ENCODE measurements at places on chromosomes 11 and 22.

GRCh38 chr11:108915666-108916065 is 250.8 kb downstream of the DDX10 start:
- no peak for DNase-seq

DNA sequence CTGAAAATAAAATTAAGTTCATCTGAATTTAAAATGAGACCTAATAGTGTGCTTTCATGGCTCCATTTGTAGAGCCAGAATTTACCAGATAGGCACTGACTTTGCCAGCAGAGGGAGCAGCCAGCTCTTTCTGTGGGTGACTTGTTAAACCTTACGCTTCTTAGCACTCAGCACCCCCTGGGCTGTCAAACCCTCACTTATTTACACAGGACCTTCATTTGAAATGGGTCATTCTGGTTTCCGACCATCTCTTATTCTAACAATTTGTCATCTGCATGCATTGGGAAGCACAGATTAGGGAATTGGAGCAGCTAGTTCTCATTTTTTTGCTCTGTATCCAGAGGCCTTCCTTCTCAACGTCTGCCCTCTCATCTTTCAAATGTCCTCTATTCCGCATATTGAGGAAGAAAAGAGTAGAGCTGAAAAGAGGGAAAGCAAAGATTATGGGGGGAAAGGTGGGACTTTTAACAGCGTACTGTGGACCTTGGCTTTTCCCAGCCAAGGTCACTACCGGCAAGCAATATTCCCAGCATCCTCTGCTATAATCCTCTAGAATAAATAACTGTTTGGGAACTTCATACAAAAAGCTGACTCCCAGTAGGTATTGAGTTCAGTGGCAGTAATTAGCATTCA is 3.1 kb downstream of the ASRGL1 start:
- no peak for DNase-seq

DNA sequence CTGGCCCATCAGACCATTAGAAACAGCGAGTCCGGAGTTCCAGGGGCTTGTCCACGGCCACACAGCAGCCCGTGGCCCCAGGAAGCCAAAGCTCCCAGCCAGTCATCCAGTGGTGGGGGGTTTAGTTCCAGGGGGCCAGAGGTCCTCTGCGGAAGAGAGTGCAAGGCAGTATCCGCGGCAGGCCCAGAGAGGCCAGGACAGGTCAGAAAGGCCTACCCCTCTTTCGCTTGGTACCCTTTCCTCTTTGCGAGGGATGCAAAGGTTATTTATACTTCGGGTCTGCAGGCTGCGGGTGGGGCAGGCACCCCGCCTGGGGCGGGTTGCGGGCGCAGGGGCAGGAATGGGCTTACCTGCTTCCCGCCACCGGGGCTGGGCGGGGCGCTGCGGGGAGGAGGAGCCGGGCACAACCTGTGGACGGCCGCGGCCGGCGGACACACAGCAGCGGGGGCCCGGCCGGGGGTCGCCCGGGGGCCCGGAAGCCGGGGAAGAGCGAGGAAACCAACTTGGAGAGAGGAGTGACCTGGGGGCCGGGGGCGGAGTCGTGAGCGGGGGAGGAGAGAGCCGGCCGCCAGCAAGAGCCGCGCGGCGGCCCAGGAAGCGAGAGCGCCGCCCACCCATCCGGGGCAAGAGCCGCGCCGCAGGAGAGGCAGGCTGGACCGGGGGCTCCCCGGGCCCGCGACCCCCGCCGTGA is at the start of gene SH3BP1:
Gene SH3BP1, plus strand, starts transcription at position 600 of the 691 bp plus-strand sequence. CDS start 119 bp downstream, outside the sequence.
- DNase-seq: no peak

DNA sequence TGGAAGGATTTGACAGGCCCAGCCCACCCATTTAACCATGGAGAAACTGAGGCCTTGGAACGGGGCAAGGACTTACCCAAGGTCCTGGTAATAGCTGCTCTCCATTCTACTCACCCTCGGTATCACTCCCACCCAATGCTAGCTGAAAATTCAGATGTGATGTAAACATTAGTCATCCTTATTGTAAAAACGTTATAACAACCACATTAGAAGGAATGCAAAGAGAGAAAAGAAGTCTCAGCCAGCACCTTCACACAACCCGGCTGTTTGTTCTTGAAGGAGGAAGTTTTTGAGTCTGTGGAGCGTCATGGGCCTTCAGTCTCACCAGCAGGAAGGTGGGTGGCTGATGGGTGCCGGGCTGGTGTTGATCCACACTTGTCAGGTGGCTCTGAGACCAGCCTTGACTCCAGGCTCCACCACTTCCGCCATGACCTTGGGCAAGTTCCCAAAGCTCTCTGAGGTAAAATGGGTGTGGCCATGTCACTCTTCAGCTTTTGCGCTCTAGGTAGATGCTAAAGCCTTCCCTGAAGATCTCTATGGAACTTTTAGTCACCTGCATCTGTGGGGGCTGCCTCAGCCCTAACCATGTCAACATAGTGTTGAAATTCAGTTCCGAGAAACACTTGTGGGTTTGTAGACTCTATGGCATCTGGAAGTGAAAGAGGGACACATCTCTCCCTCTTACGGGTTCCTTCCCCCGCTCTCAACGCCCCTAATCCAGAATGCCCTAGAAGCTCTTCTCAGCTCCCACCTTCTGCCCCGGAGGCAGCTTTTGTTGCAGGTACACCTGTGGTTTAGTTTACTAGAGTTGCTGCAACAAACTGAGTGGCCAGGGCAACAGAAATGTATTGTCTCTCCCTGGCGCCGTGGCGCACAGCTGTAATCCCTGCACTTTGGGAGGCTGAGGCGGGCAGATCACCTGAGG is 14.8 kb downstream of the CD6 start:
- no peak for DNase-seq

- DNase-seq: no peak
Measured at GRCh38 chr11:85279267-85279666, 347.9 kb downstream of the DLG2 start.

- no peak for DNase-seq
Measured at GRCh38 chr22:31425331-31426050, 26.1 kb downstream of the DRG1 start.

DNA sequence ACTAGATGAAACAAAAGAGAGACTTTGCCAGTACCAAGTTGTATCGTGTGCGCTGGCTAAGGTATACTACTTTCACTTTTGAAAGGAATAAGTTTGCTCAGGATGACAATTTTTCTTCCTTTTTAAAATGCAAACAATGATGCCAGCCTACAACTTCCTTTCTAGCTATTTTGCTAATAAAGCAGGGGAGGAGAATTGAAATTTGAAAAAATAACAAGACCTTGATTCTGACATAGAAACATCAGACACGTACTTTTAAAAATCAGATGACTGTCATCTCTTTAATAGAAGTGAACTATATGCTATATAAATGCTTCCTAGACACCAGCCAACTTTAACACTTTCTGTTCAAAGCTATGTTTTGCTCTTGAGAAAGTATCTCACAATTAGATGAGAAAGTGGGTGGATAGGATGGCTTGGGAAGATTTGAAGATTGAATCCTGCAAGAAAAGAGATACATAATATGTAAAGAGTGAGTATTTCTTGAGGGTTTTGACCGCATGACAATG is 41.7 kb upstream of the BLID start:
- DNase-seq: peak; percentile 63

GRCh38 chr11:68461575-68461917 is 994 bp downstream of the PPP6R3 start:
- no peak for DNase-seq

- DNase-seq: no peak
Measured at GRCh38 chr11:44622721-44623258, 57.3 kb downstream of the CD82 start.

GRCh38 chr22:44738347-44738715 is 14.0 kb upstream of the ARHGAP8 start:
- no peak for DNase-seq

GRCh38 chr11:26571861-26572654 is at the start of gene MUC15:
Gene MUC15, minus strand, starts transcription at chr11:26572263. Its CDS starts 5,169 bp downstream, at chr11:26567094.
- no peak for DNase-seq

GRCh38 chr22:36541831-36542411 is 13.0 kb upstream of the EIF3D start:
- no peak for DNase-seq

DNA sequence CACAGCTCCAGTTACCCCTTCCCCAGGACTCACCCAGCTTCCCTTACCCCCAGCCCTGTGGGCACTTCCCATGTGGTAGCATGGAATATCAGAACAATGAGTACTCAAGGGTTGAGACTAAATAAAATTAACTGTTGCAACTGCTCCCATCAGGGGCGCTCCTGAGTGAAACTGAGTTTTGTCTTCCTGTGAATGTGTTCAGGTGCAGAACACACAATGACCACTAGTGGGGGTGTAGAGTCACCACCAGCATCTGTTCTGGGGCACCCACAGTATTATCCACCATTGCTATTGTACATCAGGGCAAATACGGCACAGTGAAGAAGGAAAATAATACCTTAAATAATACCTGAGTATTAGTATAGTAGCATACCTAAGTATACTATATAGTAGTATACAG is 689.7 kb downstream of the TBC1D22A start:
- no peak for DNase-seq

- DNase-seq: no peak
Measured at GRCh38 chr11:64586366-64586765, 4.7 kb upstream of the SLC22A12 start.

DNA sequence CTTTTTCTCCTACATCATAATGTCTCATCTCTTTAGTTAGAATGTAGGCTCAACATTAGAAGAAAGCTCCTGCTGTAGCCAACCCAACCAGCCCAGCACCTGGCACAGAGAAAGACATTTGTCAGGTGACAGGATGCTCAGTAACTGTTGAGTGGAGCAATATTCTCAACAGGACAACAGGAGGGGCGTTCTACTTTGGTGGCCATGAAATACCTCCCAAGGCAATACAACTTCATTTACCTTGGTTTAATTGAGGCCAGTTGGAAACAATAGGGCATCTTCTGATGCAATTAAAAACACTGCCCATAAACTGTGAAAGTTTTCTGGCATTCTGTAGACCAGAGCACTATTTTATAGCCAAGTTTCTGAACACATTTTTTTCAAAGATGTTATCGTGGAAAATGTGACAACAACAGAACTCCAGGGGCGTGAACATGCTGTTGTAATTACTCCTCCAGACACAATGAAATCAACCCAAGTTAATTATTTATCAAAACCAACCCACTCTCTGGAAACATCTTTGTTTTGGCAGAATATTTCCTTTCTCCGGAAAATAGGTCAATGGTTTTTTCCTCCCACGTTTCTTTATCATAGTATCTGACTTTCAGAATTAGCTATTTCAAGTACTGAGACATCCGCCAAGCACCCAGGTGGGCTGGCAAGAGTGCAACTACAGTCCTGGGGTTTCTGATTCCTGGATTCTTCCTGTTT is 538.1 kb downstream of the SOX6 start:
- DNase-seq: no peak

DNA sequence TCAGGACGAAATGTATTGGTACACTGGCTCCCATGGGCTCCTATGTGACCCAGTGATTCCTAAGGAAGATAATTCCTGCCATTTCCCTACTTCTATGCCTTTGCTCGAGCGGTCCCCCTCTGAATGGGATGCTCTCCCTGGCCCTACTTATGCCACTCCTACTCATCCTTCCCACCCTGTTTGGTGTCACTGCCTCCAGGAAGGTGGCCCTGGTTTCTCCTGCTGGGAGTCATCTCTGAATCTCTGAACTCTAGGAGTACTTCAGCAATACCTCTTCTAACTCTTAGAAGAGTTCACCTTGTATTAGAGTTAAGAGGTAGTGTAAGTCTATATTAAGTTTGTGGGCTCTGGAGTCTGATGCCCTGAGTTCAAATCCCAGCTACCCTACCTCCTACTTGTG is 35.5 kb upstream of the LRRC55 start:
- no peak for DNase-seq

DNA sequence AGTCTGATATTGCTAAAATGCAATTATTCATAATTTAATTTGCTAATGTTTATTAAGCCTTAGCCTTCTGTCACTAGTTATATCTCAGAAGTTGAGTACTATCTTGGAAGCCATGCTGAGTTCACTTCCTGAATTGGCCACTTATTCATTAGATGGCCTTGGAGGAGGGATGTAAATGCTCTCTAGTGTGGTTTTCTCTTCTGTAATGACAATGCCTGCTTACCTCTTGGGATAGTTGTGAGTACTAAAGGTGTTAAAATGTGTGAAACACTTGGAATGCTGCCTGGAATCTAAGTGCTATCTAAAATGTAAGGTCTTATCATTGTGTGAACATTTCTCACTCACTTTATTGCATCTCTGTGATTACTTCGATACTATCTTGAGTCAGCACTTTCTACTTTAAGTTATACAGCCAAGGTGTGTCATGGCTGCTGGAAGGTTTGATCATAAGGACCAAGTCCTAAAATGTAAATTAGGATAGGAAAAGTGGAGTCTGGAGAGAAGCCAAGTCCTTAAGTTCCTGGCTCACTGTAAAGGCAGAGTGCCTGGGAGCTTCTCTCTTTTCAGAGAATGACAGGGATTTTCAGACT is 12.4 kb downstream of the GLYATL2 start:
- DNase-seq: no peak

DNA sequence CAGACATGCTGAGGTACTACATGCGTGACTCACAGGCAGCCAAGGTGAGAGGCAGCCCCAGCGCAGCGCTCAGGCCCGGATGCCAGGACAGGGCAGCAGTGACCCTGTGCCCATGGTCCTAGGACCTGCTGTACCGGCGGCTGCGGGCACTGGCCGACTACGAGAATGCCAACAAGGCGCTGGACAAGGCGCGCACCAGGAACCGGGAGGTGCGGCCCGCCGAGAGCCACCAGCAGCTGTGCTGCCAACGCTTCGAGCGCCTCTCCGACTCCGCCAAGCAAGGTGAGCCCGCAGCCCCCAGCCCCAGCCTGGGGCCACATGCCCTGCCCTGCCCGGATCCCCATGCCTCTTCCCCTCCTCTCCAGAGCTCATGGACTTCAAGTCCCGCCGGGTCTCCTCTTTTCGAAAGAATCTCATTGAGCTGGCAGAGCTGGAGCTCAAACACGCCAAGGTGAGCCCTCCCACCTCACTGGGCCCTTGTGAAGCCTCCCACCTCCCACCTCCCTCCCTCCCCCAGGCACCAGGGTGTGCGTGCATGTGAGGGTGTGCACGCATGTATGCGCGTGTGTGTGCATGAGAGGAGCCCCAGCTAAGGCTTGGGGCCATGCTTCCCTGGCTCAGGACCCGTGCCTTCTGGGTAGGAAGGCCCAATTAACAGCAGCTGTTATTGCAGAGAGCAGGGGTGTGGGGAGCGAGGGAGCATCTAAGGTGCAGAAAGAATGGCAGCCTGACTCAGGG is 5.3 kb downstream of the CFL1 start:
- no peak for DNase-seq

DNA sequence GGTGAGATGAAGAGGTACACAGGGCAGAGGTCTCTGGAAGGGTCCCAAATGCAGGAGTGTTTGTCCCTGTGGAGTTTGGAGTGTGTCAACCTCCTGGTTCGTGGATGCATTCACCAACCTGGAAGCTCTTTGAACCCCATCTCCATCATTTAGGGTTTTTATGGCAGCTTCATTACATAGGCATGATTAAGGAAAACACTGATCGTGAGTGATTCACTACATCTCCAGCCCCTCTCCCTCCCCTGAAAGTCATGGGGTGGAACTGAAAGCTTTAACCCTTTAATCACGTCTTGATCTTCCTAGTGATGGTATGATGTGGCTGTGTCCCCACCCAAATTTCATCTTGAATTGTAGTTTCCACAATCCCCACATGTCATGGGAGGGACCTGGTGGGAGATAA is 19.8 kb upstream of the INCENP start:
- no peak for DNase-seq

Data from NCI-H187 (cell line).